ENCODE measurements at places on chromosomes 2 and 18.
A peak's percentile ranks its signal among the peaks of the same experiment; 100 is the strongest.

DNA sequence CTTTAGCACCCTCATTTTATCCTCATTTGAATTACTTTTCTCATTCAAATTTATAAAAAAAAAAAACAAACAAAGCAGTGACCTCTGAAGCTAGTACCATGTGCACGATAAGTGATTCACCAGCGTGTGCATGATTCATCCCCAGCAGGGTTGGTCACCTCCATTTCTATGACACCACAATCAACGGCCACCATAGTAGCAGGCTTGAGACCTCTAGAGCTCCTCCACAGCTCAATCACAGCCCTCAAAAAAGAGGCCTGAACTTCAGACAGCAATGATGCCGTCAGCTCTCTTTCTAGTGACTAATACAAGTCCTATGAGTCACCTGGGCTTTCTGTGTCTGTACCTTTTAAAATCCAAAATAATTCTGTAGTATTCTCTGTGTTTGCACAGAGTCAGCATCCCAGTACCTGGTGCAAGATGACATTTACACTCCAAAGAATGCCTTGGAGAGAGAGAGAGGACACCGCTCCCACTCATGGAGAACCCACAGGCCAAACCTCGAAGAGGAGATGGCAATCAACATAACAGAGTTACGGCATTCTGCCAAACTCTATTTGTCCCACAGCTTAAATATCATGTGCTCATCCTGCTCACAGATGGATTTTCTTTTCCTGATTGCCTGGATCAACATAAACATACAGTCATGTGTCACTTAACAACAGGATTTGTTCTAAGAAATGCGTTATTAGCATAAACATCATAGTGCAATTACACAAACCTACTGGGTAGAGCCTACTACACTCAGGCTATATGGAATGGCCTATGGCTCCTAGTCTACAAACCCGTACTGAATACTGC lies 58.7 kb downstream of the L3MBTL4 start:
- DNase-seq = peak; percentile 36

GRCh38 chr2:225008935-225009334 lies 33.3 kb downstream of the DOCK10 start:
- DNase-seq = no peak

GRCh38 chr2:165582863-165583506 lies 113.5 kb downstream of the CSRNP3 start:
- no peak for DNase-seq

GRCh38 chr2:8159966-8160603 lies 521.8 kb upstream of the ID2 start:
- DNase-seq = no peak

- no peak for DNase-seq
Observed at GRCh38 chr18:72940986-72941385, 73.2 kb upstream of the NETO1 start.

GRCh38 chr2:85396531-85397470 lies 13.4 kb downstream of the CAPG start:
- DNase-seq = no peak

All from fibroblast of skin of right quadriceps (primary cell).